ENCODE measurements at places on chromosomes 16 and 17.

- DNase-seq: no peak
These were observed 624.3 kb upstream of the SOX9 start for GRCh38 chr17:71496552-71496951.

- no peak for DNase-seq
These were observed 578.2 kb downstream of the TOX3 start for GRCh38 chr16:51968749-51969148.

GRCh38 chr17:4066210-4066609 is 76.6 kb downstream of the ZZEF1 start:
- no peak for DNase-seq

DNA sequence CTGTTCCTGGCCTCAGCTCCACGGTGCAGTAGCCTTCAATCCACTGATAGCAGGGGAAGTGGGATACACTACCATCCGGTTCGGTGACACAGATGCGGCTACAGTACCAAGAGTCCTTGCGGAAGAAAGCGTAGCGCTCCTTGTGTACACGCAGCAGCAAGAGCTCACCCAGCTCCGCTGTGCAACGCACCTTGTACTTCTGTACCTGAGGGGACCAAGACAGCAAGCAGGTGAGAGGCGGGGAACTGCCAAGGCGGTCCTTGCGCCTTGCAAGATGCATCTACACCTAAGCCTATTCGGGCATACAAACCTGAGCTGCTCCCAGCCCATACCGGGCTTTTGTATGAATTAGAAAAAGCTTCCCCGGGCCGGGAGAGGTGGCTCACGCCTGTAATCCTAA is 1.5 kb downstream of the ALOXE3 start:
- no peak for DNase-seq

DNA sequence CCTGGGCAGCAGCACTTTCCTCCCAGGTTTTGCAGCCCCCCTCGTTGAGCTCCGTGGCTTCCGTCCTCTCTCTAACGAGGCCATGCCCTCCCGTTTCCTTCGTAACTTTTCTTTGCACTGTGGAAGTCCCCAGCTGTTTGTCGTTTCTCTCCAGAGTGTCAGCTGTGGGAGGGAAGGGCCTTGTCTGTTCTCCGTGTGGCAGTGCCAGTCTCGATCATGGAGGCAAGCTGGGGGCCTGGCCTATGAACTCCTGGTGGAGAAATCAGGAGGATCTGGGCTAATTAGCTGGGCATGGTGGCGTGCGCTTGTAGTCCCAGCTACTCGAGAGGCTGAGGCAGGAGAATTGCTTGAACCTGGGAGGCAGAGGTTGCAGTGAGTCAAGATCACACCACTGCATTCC is 28.3 kb downstream of the TBCD start:
- no peak for DNase-seq

DNA sequence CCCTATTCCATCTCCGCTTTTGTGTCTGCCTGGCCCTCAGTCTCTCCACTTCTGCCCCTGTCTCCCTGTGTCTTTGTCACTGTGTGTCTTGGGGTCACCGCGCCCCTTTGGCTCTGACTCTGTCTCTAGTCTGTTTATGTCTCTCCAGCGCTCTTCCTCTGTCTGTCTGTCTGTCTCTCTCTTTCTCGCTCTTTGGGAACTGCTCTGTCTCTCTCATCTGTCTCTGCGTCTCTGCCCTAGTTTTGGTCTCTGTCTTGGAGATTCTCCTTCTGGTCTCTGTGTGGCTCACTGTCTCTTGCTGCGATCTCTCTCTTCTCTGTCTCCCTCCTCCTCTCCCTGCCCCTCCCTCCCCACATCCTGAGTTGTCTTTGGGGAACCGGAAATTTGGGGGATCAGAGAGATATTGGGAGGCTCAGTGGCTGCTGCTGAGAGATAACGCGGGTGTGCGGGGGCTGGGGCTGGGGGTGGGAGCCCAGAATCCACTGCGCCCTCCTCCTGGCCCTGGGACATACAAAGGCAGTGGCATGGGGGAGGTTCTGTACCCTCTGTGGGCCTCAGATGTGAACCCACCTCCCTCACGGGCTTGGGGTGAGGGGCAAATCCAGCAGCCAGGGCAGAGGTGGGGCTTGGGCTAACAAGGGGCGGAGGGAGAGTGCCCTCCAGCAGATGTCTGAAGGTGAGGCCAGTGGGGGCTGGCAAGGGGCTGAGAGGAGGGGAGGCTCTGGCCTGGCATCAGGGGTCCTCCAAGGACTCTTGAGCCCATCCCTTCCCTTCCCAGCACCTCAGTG is 24.4 kb downstream of the LAT start:
- no peak for DNase-seq

DNA sequence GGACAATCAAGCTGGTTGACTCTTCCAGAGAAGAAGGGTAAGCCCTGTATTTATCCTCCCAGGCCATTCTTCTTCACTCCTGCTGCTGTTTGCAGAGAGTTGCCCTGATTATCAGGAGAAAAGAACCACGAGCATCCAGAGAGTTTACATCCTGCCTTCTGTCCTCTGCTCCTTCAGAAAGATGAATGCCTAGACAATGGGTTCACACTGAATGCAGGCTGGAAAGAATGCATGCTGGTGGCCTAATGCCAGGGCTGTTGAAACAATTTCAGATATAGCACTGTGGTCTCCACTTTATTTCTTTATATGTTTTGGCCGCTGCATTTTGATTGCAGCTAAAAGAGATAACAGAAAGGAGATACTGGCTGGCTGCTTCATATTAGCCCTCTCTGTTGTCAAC is 21.2 kb upstream of the HAS3 start:
- no peak for DNase-seq

GRCh38 chr17:68981288-68981687 is 26.1 kb upstream of the ABCA8 start:
- DNase-seq: no peak

DNA sequence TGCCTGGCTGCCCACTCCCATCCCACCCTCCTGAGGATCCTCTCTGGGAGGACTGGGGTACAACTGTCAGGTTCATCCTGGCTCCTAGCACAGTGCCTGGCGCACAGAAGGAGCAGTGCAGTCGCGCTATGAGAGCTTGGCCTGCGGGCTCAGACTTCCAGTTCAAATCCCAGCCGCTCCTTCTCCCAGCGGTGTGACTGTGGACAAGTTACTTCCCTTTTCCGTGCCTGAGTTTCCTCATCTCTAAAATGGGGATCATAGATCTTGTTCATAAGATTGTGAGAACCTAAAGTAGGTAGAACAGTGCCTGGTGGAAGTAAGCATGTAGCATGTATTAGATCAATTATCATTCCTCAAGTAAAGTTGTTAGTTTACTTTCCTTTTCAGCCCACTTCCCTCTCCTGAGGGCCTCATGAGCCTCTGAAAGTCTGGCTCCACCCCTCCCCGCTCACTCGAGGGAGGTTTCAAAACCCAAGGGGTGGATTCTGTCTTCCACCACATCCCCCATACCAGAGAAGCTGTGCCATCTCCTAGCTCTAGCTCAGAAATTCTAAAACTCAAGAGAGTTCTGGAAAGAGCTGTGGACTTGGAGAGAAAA is 19.9 kb upstream of the COL1A1 start:
- no peak for DNase-seq

DNA sequence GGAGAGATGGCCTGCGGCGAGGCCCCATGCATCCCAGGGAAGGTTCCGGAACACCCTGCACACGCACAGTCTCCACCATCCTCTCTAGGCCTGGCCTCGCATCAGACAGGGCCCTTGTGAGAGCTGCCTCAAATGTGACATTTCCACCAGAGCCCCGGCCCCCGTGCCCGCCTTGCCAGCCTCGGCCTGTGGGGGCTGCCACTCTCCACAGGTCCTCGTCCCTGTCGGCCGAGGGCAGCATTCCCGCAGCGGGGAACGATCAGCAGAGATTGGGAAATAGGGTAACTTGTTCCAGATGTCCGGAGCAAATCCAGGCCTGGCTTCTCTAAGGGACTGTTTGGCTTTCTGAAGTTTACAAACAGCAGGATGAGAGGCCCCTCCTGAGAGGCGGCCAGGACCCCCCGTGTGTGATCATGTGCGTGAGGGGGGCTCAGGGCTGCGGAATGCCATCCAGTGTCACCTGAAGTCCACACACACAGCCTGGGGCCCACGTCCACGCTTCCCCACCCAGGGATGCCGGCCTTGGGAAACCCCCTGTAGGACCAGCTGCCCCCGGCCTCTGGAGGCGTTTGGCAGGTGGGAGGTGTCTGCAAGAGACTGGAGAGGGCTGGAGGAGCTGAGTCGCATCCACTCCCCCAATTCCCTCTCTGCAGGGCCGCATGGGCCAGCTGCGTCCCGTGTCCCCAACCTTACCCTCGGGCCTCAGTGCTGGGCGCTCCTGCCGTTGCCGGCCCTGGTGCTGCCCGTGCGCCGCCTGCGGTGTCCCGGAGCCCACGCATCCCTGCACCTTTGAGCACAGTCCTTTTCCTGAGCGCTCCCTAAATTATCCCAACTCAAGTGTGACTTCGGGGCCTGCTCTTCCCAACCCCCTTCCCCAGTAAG is 70.4 kb downstream of the ZDHHC7 start:
- DNase-seq: no peak

- DNase-seq: no peak
These were observed 72.2 kb upstream of the BRD7 start for GRCh38 chr16:50440991-50441390.

DNA sequence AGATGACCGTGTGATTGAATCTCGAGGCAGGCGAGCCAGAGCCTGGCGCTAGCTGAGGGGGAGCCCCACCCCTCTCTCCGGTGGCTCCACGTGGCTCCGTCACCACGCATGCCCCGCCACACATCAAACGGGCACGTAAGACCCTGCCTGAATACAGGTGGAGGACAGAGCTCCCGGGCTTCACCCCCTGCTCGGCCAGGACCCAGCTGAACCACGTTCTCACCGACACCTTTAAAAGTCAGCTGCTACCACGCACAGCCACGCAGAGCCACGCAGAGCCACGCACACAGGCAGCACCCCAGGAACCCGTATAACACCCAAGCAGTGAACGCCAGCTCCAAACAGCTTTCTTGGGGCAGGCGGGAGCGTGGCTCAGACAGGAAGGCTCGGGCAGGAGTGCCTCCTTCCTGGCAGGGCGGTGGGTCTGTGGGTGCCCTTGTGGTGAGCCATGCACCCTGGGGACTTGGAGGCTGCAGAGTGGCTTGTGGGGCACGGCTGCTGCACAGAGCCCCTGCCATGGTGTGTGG is 4.4 kb downstream of the TMEM204 start:
- no peak for DNase-seq

DNA sequence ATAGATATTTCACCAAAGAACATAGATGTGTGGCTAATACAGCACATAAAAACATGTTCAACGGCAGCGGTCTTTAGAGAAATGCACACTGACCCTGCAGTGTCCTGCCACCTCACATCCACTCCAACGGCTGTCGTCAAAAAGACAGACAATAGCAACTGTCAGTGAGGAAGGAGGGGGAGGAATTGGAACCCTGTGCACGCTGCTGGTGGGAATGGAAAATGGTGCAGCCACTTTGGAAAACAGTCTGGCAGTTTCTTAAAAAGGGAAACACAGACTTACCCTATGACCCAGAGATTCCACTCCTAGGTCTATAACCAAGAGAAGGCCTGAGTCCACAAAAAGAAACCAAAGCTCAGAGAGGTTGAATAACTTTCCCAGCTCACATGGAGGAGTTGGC is 7.7 kb downstream of the CEP295NL start:
- DNase-seq: no peak

- peak; percentile 38 for DNase-seq
These were observed 727 bp upstream of the TENT4B start for GRCh38 chr16:50152351-50152806.

DNA sequence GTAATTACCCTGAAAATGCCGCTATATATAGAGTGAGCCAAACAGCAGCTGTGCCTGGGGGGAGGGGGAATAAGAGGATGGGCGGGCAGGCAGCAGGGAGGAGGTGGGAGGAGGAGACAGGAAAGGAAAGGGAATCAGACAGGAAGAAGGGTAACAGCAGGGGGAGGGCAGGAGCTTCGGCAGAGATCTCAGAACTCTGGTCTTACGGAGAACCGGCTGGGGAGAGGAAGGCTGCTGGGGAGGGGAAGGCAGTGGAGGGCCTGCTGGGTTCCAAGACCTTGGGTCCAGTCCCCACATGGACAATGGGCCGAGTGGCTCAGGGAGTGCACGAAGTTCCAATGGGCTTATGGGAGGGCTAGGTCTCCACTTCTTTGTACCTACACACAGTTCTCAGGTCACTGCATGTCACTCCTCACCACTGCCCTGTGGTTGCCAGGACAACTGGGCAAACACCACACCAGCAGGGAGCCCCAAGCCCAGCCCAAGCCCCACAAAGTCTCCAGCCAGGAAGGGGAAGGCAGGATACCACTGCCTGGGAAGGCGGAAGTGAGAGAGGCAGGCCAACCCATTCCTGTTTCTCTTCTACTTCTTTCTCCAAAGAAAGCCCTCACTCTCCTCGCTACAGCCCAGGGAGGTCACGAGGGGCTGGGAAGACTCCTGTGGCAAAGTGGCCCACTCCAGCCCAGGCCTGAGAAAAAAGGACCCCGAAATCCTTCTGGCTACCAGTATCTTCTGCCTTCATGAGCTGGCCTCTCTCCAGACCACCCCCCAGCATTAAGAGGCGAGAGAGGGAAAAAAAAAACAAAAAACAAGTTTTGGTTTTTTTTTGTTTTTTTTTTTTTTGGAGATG is 25.3 kb downstream of the G6PC3 start:
- no peak for DNase-seq

- no peak for DNase-seq
These were observed 21.1 kb downstream of the PIPOX start for GRCh38 chr17:29063992-29064391.

DNA sequence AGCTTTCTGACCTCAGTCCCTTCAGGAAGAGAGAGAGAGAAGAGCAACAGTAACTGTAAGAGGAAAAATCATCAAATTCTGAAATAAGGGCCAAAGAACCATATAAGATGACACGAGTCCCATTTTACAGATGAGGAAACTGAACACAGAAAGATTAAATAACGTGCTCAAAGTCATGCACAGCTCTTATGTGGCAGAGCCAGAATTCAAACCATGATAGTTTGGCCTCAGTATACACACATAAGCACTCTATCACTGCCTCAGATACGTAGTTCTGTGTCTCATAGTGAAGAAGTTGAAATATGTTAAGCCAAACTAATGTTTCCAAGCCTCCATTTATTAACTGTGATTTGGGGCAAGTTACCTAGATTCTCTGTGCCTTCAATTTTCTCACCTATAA is 1.9 kb upstream of the ZNF19 start:
- no peak for DNase-seq
